SK-N-SH treated with all-trans-retinoic acid at 6 μM for 48 hours (cell line): ENCODE measurements at places on chromosomes 2 and 18.

- ATAC-seq, result peak; percentile 64
Measured at GRCh38 chr2:234496835-234497593, at the start of gene ARL4C. TSS of gene ARL4C (minus strand) at chr2:234497081. CDS start at chr2:234496586, 495 bp downstream.

GRCh38 chr2:41720331-41721251 is 327.2 kb upstream of the PKDCC start:
- peak; percentile 37; the same call in 2 of the 3 replicates for ATAC-seq

DNA sequence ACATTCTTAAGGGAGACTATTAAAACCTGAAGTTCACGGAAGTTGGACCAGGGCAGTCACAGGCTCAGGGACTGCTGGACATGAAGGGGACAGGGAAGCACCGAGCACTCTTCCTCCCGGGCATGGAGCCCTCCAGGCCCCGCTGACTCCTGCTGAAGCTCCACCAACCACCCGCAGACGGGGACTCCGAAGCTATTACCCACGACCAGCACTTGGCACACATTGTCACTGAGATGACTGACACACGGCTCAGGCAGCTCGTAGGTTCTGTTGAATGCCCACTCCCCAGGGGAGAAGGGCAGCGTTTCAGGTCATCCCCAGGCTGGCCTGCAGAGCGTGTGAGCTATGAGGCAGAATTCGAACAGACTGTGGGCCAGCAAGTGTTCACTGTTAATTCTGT is 234.8 kb downstream of the NDUFA10 start:
- ATAC-seq, result no peak

DNA sequence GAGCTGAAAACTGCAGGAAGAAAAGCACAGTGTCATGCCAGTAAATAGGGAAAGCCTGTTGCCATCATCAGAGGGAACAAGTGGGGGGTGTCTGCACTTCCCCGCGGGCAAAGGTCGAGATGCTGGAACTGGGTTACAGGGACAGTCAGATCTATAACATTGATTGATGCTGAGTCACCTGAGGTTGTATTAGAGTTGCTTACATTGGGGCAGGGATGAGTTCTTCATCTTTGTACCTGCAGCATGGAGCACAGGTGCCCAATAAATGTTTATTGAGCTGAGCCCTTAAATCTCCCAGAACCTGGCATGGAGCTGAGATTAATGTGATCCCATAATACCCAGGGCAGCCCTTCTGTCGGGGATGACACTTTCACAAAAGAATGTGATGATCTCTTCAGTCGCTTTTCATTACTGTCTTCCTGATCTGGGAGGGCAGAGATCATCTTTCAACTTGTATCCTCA is 5.9 kb upstream of the RNF152 start:
- no peak for ATAC-seq

DNA sequence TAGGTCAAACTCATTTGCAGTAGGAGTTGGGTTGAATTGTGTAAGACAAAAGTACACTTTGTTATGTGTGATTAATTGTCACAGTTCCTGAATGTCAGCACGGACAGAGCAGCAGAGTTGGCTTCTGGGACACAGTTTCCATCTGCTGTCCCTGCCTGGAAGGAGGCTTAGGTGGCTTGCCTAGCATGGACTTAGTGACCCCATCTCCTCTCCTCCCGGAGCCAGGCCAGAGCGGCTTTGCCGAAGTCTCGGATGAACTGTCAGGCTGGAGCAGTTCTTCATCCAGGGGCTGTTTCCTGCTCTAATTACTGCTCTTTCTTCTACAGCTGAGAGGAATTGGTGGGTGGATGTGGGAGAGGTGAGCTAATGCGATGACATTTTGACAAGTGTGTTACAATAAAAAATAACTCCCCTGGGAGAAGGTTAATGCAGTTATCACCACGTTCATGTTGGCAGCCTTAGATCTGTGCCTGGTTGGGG is 102.0 kb downstream of the SH3RF3 start:
- ATAC-seq, result no peak
